Left colon (tissue), 2 donors: ENCODE measurements at places on chromosomes 3 and 15. TPM values are rescaled to one million over a fixed set of nuclear protein-coding genes. Genes with fewer than 3 reads are reported as not detected.
A peak's percentile ranks its signal among the peaks of the same experiment; 100 is the strongest.

GRM2 gene
- total RNA-seq, result not detected

VIPR1 gene
- 137 TPM for total RNA-seq

CDHR4 gene
- total RNA-seq, result not detected

C2CD4A gene
- 0.22 TPM for total RNA-seq

CTXN2 gene
- not detected for total RNA-seq

EHD4 gene
- total RNA-seq, result 42.7 TPM

NAA50 gene
- 89.8 TPM for total RNA-seq

ATP13A5 gene
- total RNA-seq, result not detected

TMEM266 gene
- total RNA-seq, result not detected

P2RY12 gene
- 0.37 TPM for total RNA-seq

ATP2B2 gene
- total RNA-seq, result not detected

SAXO2 gene
- total RNA-seq, result 8.5 TPM

PCLAF gene
- 11.9 TPM for total RNA-seq

NMB gene
- total RNA-seq, result 2.8 TPM

SLC7A14 gene
- total RNA-seq, result 0.34 TPM

FBXL22 gene
- 5.4 TPM for total RNA-seq

CIB2 gene
- 19.7 TPM for total RNA-seq

GRCh38 chr15:53397041-53397616 lies 362.3 kb downstream of the WDR72 start:
- DNase-seq, result no peak

- DNase-seq, result no peak
Observed at GRCh38 chr3:197718891-197719290, 17.8 kb downstream of the RUBCN start.

DNA sequence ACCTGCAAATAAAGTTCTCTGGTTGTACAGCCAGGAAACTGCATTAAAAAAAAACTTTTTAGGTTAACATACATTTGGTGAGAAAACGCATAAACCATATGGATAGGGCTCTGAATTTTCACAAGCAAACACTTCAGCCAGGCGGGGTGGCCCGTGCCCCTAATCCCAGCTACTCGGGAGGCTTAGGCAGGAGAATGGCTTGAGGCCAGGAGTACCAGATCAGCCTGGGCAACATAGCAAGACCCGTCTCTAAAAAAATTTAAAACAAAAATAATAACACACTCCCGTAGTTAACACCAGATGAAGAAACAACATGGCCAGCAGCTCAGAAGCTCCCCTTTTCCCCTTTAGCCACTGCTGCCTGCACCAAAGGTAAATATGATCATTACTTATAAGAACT lies 3.2 kb upstream of the RPL14 start:
- DNase-seq, result no peak

DNA sequence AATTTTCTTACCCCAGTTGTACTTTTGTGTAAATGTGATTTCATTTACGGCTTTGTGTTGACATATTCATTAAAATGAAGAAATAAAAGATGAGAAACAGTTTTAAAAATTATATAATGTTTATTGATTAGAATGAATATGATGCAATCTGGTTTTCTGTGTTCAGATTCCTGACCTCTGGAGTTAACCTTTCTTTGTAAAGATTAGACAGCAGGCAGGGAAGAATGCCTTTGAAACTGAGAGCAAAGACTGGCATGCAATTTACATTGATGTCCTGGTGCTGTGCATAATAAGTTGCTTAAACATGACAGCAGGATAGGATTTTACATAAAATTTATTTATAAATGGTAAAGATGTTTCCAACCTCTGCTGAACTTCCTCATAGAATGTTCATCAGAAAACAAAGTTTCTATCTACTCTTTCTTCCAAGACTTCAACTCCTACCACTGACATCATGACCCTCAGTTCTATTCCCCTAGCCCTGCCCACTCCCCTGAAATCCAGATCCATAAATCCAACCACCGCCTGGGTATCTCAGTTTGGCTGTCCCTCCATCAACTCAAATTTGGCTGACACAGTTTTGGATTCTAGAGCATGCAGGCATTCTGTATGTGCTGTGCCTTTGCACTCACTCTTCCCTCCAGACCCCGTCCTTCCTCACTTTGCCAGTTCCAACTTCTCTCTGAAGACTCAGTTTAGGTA lies 1.7 kb downstream of the HGD start:
- DNase-seq, result no peak

DNA sequence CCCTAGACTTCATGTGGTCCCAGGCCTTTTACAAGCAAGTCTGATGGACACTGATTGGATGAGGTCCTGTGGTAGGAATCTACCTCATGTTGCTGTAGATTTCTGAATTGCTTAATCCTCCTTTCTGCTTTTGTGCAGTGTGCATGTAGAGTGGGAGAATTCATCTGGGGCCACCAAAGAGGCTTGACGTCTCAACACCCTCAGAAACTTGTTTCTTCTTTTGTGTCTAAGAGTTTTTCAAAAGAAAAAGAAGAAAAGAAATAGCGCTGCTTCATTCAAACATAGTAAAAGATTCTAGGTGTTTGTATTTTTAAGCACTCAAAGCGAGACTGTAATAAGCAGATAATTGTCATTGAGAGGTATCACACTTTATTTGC lies 46.2 kb downstream of the NR1D2 start:
- no peak for DNase-seq

GRCh38 chr15:76011627-76012551 lies at the start of gene NRG4:
TSS of gene NRG4 (minus strand) at chr15:76012424. CDS start at chr15:76011230, 1,194 bp downstream.
- peak; percentile 28 for DNase-seq

DNA sequence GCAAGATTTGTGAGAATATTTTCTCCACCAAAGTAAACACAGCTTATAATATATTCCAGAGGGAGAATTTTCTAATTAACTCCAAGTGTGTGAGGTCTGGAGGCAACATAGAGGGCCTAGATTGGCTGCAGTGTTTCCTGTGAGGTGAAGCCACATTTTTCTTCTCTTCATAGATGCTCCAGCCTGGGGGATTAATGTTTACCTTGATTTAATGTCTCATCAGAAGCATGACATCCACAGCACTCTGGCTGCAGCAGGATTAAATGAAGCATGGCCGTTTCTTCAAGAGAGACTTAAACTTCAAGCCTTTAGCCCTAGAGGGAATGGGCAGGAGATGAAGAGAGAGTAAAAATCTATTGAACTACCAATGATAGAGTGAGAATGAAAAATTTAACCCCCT lies 137.9 kb upstream of the ZBTB20 start:
- DNase-seq, result no peak

DNA sequence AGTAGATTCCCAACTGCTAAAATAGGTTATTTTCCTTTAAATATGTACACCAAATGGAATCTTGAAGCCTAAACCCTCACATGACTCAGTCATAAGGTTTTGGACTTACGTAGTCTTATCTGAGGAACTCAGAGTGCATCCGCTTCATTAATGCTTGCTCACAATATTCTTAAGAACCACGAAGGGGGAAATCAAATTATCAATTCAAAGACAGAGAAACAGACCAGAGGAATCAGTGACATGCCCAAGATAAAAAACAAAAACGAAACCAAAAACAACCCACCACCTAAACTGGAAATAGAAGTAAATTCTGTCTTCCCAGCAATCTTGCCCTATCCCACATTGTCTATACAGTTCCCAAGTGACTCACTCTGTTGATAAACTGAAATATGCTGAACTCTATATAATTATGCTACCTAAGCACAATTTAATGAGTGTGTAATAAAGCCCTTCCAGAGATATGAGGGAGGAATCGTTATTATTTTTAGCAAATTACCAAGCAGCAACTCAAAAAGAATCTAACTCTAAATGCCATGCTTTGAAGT lies 135.4 kb upstream of the CBLB start:
- no peak for DNase-seq

DNA sequence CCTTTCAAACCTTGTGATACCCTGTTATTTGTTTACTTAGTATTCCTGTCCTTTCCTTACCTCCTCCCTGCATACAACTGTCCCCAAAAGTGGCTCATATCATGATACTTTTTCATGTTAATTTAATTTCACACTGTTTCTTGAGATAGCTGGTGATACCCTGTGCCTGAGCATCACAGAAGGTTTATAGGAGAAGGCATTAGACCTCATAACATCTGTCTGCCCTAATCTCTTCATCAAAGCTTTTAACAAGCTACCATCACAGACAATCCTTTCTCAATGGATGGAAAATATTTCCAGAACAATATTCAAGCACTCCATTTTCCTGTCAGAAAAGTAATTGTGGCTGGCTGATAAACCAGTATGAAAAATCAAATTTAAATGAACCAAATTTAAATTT lies 81.6 kb downstream of the SSR3 start:
- DNase-seq, result no peak

DNA sequence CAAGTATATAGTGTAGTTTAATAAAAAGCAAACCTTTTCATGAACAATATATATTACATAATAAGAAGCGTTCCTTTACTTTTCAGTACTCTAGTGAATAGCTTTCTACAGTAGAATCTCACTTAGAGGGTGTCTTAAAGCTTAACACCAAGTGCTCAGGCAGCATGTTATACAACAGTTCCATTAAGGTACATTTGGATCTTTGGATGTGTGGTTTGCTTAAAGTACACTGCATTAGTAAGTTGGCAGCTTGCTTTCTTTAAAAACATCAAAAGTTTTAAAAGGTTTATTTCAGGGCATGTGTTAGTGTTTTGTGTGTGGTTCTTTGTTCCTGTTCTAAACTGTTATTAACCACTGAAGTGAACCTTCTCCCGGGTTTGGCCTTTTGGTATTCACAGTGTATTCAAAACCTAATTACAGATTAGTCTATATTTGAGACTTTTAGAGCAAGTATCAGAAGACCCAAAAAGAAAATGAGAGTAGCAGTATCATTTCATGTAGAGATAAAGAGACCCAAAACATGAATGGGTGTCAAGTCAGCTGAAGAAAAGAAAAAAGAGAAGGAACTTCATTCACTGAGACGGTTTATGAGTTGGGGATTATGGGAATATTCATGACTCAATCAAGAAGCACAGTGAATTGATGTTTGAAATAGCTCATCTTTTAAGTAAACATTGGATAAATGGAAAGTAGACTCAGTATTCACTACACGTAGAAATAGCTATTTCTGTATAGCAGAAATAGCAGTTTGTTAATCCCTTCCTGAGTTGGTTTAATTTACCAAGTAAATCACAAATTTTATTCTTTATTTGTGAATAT lies 93.9 kb downstream of the OPA1 start:
- no peak for DNase-seq

DNA sequence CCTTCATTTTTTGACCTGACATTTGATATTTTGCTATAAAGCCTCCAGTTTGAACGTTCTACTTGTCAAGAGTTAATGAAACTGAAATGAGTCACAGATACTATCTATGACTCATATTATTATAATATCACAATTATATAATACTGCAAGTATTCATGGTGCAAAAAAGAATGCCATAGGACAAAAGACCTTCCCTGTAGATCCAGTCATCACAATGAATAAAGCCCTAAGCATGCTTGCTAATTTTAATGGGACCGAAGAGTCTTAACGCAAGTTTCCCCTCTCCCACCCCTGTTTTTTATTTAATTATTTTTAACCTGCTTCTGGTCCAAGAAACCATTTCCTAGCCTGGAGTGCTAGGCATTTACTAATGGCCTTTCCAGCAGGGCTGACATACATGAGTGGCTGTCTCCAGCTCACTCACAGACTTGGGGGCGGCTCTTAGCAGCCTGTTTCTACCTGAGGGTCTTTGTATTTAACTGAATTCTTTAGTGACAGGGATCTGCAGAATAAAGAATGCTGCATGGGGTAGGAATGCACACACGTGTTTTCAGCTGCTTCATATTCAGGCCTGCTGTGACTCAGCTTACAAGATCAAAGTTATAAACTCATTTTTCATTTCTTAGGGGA lies 61.2 kb downstream of the THBS1 start:
- DNase-seq, result no peak

DNA sequence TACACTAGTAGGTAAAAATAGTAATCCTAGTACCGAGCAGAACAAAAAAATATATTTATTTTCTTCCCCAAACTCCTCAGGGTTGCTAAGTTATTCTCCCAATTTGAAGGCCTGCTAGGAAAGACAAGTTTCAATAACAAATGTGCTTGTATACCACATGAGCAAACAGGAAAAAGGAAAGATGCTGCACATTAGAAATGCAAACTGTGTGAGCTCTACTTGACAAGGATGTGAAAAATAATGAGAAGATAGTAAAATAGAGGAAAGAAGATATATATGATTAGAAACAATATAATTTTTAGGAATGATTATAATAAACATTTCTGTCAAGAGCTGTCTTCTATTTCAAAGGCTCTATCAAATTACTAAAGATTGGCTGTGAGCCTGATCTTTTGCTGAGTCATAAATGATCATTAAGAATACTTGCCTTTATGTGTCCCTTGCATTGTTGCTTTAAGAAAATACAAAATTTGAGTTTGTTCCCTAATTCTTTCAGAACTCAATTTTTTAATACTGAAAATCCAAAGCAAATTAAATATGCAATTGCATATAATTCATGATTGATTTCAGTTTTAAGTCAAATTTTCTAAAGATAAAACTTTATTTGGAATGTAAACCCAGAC lies 174.2 kb downstream of the NEK10 start:
- DNase-seq, result no peak

GRCh38 chr3:134392336-134392983 lies 18.2 kb upstream of the AMOTL2 start:
- no peak for DNase-seq

GRCh38 chr15:65919353-65919752 lies 50.1 kb downstream of the RAB11A start:
- no peak for DNase-seq

DNA sequence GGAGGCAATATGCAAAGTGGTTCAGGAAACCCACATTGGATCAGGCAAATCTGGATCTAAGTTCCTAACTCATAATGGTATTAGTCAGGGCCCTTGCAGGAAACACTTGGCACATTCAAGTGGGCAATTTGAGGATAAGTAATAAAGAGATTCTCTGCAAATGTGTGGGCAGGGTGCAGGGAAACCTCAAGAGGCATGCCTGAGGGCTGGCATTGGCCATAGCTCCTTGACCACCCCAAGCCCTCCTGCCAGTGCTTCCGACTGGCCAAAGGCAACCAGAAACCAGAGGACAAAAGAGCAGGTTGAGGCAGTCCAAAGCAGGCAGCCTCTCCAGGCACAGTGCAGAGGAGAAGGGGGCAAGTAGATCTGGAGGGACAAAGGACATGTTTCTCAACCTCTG lies 130.8 kb upstream of the SNTN start:
- DNase-seq, result no peak

DNA sequence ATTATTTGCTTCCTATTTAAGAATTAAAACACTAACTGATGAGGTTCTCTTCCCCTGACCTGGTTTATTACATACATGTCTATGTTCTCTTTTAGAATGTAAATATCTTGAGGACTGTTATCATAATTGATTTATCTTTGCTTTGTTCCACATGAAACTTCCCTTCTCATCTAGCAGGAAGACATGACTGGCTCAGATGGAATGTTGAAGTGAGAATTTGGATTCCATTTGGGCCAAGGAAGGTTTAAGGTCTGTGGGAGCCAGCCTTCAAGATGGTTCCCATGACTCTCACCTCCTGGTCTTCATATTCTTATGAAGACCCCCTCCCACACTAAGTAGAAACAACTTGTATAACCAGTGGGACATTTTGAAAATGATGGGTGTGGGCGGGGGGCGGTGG lies 222.2 kb upstream of the GADL1 start:
- no peak for DNase-seq

GRCh38 chr3:194673761-194674160 lies 1.8 kb upstream of the LSG1 start:
- DNase-seq, result no peak

GRCh38 chr3:217948-218347 lies 21.4 kb downstream of the CHL1 start:
- DNase-seq, result no peak
